ENCODE measurements at places on chromosomes 2 and 18. TPM values are rescaled to one million over a fixed set of nuclear protein-coding genes. Genes with fewer than 3 reads are reported as not detected.
A peak's percentile ranks its signal among the peaks of the same experiment; 100 is the strongest.

Gene CHST9
- 56.9 TPM for total RNA-seq

Gene ALPG
- total RNA-seq: not detected

Gene CHRND
- not detected for total RNA-seq

Gene REG1A
- not detected for total RNA-seq

Gene ACADL
- total RNA-seq: 1.0 TPM

Gene ZEB2
- total RNA-seq: 0.32 TPM

Gene UGT1A10
- 120 TPM for total RNA-seq

Gene NTSR2
- not detected for total RNA-seq

Gene CAPN14
- total RNA-seq: 0.35 TPM

Gene SERPINB2
- 85.1 TPM for total RNA-seq

Gene SIGLEC15
- 0.28 TPM for total RNA-seq

Gene SLC11A1
- 0.12 TPM for total RNA-seq

Gene PMAIP1
- 75.4 TPM for total RNA-seq

- no peak for DNase-seq
- no peaks in the 10 kb centered on the region for H3K36me3 ChIP-seq
- no peak overlapping the region for H3K27ac ChIP-seq
- no peaks in the 10 kb centered on the region for H3K27me3 ChIP-seq
- no peak overlapping the region for H3K4me3 ChIP-seq
- H3K4me1 ChIP-seq: no peaks in the 10 kb centered on the region
Observed at GRCh38 chr2:44777537-44777936, 164.0 kb upstream of the SIX3 start.

DNA sequence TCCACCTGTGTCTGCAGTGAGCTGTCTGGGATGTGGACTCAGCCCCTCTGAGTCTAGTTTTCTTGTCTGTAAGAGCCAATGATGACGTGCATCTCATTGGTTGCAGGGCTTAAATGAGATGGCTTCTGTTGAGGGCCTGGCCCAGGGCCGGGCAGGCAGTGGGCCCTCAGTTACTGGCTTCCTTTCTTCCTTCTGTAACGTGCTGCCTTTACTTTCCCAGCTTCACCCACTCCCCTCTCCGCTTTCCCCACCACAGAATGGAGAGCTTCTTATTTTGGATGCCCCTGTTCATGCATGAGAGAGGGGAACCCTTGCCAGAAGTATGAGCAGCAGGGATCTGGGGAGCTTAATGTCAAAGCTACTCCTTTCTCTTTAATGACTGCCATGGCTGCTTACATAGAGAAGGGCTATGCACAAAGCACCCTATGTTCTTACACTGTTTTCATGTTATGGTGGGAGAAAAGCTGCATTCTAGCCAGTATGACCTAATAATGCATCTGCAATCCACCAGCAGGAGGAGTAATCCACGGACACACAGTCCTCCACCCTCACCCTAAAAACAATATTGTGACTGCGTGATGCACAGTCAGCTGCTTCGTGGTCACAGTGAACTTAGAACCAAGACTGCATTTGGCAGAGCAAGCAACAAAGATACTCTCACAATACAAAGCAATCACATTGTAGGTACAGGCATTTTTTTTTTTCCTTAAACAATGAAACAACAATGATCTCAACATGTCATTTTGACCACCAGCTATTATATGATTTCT is 37.2 kb downstream of the CREG2 start:
- no peaks in the 10 kb centered on the region for H3K36me3 ChIP-seq
- peaks cover 9% of the 10 kb centered on the region for H3K4me1 ChIP-seq
- no peak overlapping the region for H3K27ac ChIP-seq
- no peak for DNase-seq
- H3K27me3 ChIP-seq: no peaks in the 10 kb centered on the region

DNA sequence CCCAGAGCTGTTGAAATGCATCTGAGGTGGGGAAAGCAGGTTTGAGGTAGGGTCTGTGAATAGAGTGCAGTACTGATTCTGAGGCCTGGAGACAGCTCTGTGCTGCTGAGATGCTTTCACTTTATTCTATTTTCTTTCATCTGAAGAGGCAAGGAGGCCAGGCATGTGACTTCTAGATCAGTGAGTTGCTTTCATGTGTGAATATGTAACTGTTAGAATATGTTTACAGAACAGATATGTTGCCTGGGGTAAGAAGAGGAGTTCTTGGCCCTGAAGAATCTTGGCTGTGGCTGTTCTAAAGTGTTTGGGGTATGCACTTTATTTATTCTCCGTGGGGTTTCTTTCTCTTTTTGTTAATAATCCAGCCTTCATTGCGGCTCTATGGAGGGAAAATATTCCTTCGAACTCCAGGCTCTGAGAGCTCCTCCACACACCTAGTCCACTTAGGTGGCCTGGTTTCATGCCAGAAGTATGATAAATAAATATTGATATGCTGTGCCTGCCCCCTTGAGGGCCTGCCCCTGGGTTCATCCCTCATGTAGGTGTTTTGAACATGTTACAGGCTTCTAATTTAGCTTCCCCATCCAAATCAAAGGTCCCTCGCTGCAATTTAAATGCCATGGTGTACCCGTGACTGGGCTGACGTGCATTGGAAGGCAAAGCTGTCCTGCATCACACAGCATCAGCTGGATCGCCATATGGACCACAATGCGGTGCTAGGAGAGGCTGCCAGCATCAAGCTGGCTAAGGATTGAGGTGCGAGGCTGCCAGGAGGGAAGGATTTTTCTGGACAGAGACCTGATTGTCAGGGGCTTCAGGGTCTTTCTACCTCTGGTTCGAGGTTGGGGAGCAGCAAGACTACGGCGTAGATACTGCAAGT is 102.9 kb downstream of the PRKCE start:
- no peak overlapping the region for H3K27ac ChIP-seq
- no peaks in the 10 kb centered on the region for H3K27me3 ChIP-seq
- DNase-seq: no peak

DNA sequence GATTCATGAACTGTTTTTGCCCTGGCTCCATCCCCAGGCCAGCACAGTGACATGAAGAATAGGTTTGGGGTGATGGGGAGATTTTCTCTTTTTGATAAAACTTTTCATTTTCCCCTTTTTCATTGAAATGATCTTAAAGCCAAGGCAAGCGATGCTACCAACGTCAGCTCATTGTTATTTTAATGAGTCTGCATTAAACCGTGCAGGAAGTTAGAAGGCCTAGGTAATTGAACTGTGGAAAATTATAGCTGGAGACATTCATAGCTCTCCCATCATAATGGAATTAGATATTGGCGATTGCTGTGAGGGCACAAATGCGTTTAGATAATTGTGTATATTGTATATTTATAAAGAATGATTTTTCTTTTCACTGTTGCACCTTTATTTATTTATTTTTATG is 33.2 kb downstream of the SMARCAL1 start:
- no peak for DNase-seq
- H3K36me3 ChIP-seq: peaks cover 23% of the 10 kb centered on the region
- no peaks in the 10 kb centered on the region for H3K27me3 ChIP-seq
- H3K4me1 ChIP-seq: no peaks in the 10 kb centered on the region
- no peak overlapping the region for H3K4me3 ChIP-seq

DNA sequence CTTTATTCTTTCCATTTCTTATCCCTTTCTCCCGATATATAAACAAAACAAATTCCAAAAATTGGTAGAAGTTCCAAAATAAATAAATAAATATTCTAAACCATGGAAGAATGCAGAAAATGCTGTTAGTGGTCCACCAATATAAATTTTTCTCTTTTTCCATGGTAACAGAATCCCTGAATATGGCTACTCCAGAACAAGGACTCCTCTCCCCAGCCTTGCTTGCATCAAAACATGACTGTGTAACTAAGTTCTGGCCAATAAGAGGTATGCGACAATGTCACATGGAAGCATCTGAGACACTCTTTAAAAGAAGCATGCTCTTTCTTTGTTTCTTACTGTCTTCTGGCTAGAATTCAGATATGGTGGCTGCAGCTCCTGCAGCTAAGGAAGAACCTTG is 325.1 kb upstream of the TANK start:
- no peaks in the 10 kb centered on the region for H3K27me3 ChIP-seq
- no peak overlapping the region for H3K27ac ChIP-seq
- H3K4me1 ChIP-seq: peaks cover 17% of the 10 kb centered on the region
- DNase-seq: no peak
- no peak overlapping the region for H3K4me3 ChIP-seq

DNA sequence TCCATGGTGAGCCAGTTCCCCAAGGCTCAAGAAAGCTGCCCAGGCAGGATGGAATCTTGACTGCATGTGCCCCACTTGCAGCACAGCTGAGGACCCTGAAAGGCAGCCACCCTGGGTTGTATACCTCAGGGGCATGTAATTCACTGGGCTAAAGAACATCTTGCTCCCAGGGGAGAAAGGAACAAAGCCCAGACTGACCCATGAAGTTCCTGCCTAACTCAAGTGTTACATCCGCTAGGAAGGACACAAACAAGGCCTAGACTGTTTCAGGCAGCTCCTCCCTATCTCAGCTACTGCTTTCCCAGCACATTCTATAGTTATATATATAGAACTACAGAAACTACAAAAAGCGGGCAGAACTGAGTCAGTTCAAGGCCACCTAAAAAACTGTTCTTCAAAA is 69.0 kb downstream of the RBM43 start:
- no peaks in the 10 kb centered on the region for H3K36me3 ChIP-seq
- H3K4me3 ChIP-seq: no peak overlapping the region
- no peaks in the 10 kb centered on the region for H3K27me3 ChIP-seq
- DNase-seq: no peak

DNA sequence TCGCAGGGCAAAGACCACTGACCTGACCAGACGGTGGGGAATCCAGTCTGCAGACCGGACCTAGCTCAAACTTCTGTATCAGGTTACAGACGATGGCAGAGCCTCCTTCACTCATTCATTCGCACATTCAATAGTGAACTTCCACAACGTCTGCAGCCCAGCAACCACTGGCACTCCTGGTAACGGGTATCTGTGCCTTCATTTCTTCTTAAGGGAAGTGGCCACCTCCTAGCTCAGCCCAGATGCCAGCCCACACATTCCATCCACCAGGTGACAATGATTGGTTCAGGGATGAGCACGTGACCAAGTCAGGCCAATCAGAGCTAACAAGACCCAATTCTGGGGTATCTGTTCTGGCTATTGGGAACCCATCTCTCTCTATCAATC is 15.9 kb upstream of the ARMC9 start:
- H3K27ac ChIP-seq: no peak overlapping the region
- H3K4me3 ChIP-seq: no peak overlapping the region
- no peaks in the 10 kb centered on the region for H3K36me3 ChIP-seq
- no peak for DNase-seq

DNA sequence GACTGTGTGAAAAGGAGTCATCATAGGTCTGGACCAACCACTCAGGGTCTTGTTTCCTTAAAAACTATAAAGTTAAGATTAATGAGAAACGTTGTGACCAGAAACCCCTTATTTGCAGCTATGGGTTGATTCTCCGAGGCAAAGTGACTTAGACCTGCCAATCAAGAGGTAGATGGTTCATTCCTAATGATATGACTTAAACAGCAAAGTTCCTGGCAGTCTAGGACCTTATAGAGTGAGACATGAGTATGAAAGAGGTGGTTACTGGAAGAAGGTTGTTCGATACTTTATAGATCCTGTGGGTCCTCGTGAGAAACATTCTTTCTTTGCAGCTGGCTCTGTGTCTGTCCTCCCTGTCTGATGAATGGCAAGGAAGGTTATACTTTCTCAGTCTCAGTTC is 8.0 kb downstream of the SFXN5 start:
- no peaks in the 10 kb centered on the region for H3K27me3 ChIP-seq
- H3K4me3 ChIP-seq: peak overlapping the region; percentile 36
- peaks cover 24% of the 10 kb centered on the region for H3K4me1 ChIP-seq
- H3K27ac ChIP-seq: peak overlapping the region; percentile 74
- no peak for DNase-seq

- no peak overlapping the region for H3K27ac ChIP-seq
- no peaks in the 10 kb centered on the region for H3K36me3 ChIP-seq
- H3K4me1 ChIP-seq: peaks cover 56% of the 10 kb centered on the region
- no peak for DNase-seq
- no peak overlapping the region for H3K4me3 ChIP-seq
Observed at GRCh38 chr2:168550670-168551069, 94.6 kb downstream of the CERS6 start.

DNA sequence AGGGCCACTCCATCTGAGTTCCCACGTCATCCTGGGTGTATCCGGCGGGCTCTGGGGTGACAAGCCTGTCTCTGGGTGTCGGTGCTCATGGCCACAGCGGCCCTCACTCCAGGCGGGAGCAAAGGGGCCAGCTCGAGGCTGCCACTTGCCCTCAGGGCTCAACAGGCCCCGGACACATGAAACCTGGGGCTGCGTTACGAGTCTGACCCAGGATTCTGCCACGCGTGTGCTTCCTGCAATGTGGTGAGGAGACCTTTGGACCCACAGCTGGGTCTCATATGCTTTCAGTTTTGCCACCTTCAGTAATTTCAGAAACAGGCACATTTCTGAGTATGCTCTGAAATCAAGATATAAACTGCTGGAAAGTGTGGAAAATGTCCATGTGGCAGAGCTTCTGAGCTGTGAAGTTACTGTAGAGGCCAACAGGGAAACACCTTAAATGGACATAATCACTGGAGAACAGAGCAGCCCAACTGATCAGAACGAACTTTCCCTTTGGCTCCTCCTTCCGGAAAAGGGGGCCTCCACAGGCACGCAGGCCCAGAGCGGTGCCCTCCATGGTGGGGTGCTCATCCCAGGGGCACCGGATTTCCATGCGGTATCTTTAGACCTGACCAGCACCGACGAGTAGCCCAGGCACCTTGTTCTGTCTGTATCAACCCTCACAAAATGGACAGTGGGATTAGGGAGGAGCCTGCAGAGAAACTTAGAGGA is 14.1 kb downstream of the PER2 start:
- H3K4me1 ChIP-seq: no peaks in the 10 kb centered on the region
- DNase-seq: no peak
- H3K4me3 ChIP-seq: no peak overlapping the region
- H3K27ac ChIP-seq: no peak overlapping the region
- H3K27me3 ChIP-seq: no peaks in the 10 kb centered on the region

- H3K4me1 ChIP-seq: no peaks in the 10 kb centered on the region
- H3K27me3 ChIP-seq: no peaks in the 10 kb centered on the region
- no peak overlapping the region for H3K27ac ChIP-seq
- H3K36me3 ChIP-seq: no peaks in the 10 kb centered on the region
- H3K4me3 ChIP-seq: no peak overlapping the region
Observed at GRCh38 chr2:17208511-17208910, 309.7 kb downstream of the RAD51AP2 start.

- DNase-seq: no peak
- H3K4me3 ChIP-seq: no peak overlapping the region
- H3K36me3 ChIP-seq: no peaks in the 10 kb centered on the region
- no peak overlapping the region for H3K27ac ChIP-seq
- no peaks in the 10 kb centered on the region for H3K27me3 ChIP-seq
Observed at GRCh38 chr2:178251151-178251955, 57.0 kb downstream of the OSBPL6 start.

- no peaks in the 10 kb centered on the region for H3K27me3 ChIP-seq
- no peaks in the 10 kb centered on the region for H3K4me1 ChIP-seq
- no peak overlapping the region for H3K4me3 ChIP-seq
- H3K36me3 ChIP-seq: no peaks in the 10 kb centered on the region
- DNase-seq: no peak
Observed at GRCh38 chr2:73009177-73009839, 62.2 kb downstream of the SFXN5 start.

GRCh38 chr2:159755788-159756187 is 42.2 kb downstream of the CD302 start:
- H3K4me1 ChIP-seq: peaks cover 9% of the 10 kb centered on the region
- no peak overlapping the region for H3K27ac ChIP-seq
- H3K27me3 ChIP-seq: no peaks in the 10 kb centered on the region
- DNase-seq: peak; percentile 52
- H3K4me3 ChIP-seq: no peak overlapping the region
